Activated CD4-positive, CD25-positive, alpha-beta regulatory T cell treated with anti-CD3 and anti-CD28 coated beads, Interleukin-2, amount 50 U/mL, for 16 hours (primary cell): ENCODE measurements at places on chromosomes 2 and 18.

GRCh38 chr2:164910101-164910899 is 45.0 kb downstream of the SLC38A11 start:
- DNase-seq = no peak

- no peak for DNase-seq
Measured at GRCh38 chr2:127943186-127943585, 57.4 kb upstream of the AMMECR1L start.

GRCh38 chr18:76554547-76555222 is 59.6 kb upstream of the ZNF516 start:
- DNase-seq = no peak

- DNase-seq = no peak
Measured at GRCh38 chr2:39178756-39179155, 57.9 kb upstream of the SOS1 start.

- DNase-seq = no peak
Measured at GRCh38 chr2:110688594-110689091, 10.8 kb upstream of the BUB1 start.

DNA sequence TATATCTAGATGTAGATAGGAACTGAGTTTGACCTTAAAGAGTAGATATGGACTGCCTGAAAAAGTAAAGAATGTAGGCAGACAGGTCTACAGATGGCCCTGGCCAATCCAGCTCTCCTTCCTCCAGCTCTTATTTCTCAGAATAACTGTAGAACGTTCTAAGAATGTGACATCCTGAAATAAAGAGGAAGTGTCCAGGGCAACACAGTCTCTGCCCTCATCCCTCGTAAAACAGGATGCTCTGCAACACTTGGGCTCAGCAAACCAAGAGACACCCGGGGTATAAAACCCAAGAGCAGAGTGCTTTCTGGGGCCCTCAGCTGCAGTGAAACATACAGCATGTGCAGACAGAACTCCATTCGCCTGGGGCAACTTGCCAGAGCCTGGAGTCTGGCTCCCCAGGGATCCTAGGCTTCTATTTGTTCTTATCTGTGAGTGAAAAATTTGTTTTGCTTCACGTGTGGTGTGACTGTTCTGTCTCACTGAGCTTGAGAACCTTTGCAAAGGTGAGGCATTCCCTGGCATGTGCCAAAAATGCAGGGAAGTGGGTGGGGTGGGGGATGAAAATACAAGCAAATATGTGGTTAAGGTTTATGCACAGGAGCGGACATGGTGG is 401.0 kb downstream of the SETBP1 start:
- no peak for DNase-seq
